ENCODE measurements at places on chromosomes 16 and 17.

GRCh38 chr17:48552466-48553189, 7.7 kb upstream of the HOXB2 start:
- no peak for DNase-seq

- DNase-seq, result no peak
Observed at GRCh38 chr17:71709271-71709890, 411.4 kb upstream of the SOX9 start.

DNA sequence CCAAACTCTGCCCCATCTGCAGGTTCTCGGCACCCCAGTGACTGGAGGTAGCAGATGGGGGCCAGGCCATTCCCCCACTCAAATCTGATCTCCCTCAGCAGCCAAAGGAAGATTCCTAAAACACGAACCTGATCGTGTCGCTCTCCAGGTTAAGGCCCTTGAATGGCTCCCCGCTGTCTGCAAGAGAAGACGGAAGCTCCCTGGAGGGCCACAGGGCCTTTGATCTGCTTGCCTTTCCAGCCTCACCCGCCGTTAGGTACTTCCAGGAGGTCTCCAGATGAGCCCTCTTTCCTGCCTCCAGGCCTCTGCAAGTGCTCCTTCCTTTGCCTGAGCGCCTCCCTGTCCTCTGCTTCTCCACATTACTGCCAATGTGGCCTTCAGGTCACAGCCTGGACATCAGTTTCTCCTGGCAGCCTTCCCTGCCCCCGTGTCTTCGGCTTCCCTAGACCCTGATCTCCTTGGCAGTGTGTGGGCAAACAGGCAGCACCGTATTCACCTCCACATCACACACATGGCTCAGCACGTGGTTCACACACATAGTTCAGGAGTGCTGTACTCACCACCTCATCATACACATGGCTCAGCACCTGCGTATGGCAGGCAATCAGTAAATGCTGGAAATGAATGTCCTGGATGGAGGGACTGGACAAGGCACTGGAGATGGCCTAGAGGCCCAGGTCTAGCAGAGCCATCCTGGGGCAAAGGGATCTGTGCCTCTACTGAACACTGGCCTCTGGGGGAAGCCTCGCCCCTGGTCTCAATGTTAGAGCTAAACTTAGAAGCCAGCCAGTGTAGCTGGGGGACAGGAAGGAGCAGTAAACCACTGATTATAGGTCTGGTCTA, 26.4 kb upstream of the MRPS23 start:
- no peak for DNase-seq

GRCh38 chr16:74477226-74477625, 55.9 kb upstream of the CLEC18B start:
- DNase-seq, result no peak

GRCh38 chr16:66069587-66069986, 296.9 kb upstream of the CDH5 start:
- DNase-seq, result no peak

DNA sequence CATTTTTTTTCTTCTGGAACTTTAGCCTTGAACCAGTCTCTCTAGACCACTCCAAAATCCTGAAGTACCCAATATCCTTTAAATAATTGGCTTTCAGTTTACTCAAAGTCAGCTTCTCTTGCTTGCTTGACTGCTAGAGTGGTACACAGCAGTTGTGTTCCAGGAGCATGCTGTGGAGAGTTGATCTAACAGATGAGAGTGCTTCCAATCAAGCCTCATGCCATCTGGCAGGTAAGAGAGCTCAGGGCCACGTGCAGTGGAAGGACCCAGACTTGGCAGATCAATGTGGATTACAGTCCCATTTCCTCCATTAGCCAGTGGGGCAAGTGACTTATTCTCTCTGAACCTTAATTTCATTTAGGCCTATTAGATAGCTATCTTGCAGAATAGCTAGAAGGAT, 15.7 kb downstream of the CNEP1R1 start:
- no peak for DNase-seq

Measured in prostate gland (tissue), 2 donors.